CD4-positive, alpha-beta T cell treated with Interferon alpha-2 for 1 hour (primary cell): ENCODE measurements at places on chromosomes 11 and 22.

- DNase-seq = no peak
Observed at GRCh38 chr11:62432695-62433094, 13.9 kb downstream of the SCGB1A1 start.

- no peak for DNase-seq
Observed at GRCh38 chr11:123180574-123180973, 14.5 kb downstream of the CLMP start.

GRCh38 chr11:93199616-93200015 lies 1.8 kb upstream of the SLC36A4 start:
- DNase-seq = no peak

DNA sequence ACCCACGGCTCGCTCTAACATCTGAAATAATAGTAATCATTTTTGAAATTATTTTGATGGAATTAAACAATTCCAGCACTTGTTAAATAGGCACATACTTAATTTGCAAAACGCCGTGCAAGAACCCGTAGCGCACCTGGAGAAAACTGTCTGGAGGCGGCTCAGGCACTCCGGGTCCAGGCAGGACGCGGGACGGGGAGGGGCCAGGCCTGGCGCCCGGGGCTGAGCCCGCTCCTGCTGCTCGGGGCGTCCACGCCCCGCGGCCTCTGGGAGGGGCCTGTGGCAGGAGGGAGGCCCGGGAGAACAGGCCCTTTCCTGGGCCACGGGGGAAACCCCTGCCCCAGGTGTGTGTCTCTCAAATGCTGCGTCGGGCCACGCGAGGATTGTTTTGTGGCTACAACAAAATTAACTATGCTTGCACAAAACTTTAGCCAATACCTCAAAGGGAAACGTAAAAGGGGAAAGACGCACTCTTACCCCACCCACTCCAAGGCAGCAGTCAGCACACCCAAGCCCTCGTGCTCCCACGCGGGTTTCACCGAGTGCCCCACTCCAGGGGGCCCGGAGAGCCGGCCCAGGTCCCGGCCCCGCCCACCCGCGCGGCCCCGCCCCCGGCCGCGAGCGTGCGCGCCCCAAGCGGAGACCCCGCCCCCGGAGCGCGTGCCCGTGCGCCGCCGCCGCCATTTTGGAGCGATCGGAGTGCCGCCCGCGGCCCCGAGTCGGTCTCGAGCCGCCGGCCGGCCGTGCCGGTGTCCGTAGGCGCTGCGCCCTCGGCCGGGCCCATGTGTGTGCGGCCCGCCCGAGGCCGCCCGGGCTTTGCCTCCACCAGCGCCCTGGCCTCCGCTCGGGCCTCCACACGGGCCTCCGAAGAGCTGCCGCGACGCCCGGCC lies at the start of gene PPP6R2:
Gene PPP6R2 (plus strand): TSS at position 677 of the 890 bp plus-strand sequence. CDS start 50,582 bp downstream, outside the sequence.
- peak; percentile 92 for DNase-seq

DNA sequence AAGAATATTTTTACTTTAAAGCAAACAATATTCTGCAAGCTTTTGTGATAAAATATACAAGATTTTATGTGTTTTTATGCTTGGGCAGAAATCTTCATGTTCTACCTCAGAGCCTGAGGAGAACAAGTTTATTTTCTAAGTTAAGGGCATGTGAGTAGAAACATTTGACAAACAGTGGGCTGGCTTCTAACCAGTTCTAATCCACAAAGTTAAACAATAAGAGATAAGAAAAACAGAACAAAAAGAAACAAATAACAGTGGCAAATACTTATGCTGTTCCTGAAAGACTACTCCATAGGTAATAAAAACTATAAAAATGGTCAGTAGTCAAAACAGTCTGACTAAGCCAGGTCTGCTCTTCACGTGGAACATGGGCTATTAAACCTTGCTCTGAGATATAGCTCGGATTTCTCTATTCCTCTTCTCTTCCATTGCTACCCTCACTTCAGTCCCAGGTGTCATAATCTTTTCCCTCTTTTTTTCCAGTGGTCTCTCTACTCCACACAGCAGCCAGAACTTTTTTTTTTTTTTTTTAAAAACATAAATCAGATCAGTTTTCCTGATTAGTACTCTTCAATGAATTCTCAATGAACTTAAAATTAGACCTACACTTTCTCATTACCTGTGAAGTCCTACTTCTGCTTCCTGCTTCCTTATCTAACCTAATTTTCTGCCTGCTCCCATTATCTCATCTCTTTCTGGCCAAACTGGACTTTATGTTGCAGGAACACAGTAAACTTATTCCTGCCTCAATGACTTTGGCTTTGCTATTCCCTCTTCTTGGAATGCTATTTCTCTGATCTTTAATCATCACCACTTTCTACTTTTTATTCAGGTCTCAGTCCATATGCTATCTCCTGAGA lies 671.1 kb upstream of the CCDC90B start:
- no peak for DNase-seq

- DNase-seq = no peak
Observed at GRCh38 chr11:110327508-110327907, 31.1 kb upstream of the RDX start.

GRCh38 chr22:45332001-45332400 lies 22.3 kb downstream of the FAM118A start:
- no peak for DNase-seq

GRCh38 chr11:129023968-129024676 lies 81.5 kb upstream of the TP53AIP1 start:
- DNase-seq = peak; percentile 16

DNA sequence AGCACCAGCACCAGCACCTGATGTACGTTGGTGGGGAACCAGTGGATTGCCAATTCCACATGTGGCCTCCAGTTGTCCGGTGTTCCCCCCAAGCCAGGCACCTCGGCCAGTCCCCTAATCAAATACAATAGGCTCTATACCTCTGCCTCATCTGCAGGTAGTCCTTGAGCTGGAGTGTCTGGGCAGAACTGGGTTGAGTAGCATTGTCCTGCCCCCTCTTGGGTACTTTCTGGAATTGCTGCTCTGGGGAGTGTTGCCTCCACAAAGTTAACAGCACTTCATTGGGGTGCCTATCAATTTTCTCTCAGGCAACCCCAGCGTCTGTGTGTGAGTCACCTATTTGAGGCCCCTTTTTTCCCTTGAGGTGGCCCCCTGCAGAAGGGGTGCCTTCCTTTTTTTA lies 413.0 kb upstream of the LARGE1 start:
- no peak for DNase-seq

- DNase-seq = no peak
Observed at GRCh38 chr11:104688731-104689130, 209.5 kb downstream of the CASP12 start.

DNA sequence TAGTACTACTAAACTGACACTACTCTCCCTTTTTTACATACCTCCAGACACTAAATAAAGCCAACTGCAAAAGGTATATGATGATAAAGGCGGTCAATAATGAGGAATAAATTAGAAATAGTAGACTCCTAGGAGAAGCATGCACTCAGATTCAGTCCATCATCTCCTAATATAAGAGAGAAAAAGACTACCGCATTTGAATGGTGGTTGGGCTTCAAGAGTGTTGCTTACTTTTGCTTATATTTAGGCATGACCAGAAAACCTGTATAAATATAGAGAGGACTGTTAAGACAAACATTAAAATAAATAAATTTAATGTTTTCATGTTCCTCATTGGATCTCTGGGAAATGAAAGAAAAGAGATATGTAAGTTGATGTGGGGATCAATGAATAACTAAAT lies 1137.0 kb downstream of the FAM181B start:
- no peak for DNase-seq

GRCh38 chr11:102722821-102723220 lies 1.9 kb downstream of the MMP8 start:
- no peak for DNase-seq

DNA sequence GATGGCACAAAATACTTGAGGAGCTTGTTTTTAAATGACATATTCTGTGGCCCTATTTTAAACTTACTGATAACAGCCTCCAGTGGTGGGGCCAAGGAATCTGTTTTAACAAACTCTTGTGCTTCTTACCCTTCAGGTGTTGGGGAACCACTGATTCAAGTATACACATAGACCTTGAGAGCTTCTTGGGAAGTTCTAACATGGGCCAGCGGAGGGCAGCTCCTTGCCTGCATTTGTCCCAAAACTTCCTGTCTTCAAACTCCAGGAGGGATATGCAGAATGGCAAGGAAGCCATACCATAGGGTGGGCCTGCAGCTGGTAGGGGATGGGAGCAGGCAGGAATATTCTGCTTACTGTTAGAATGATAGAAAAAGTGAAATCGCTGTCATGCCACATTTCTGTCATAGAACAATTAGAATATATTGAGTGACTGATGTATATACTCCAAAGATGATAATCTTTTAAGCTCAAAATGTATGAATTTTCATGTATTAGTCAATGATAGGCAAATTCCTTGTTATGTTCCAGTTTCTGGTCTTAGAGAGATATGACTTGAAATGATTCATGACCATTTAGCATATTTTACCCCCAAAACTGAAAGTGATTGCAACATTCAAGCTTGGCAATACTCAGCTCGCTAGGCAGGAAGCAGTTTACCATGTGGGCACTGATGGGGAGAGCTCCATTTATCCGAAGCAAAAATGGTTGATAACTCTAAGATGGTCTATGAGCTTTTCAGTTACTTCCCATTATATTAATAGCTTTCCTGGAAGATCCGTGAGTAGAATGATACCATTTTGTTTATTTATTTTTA lies 9.2 kb downstream of the EXT2 start:
- no peak for DNase-seq

DNA sequence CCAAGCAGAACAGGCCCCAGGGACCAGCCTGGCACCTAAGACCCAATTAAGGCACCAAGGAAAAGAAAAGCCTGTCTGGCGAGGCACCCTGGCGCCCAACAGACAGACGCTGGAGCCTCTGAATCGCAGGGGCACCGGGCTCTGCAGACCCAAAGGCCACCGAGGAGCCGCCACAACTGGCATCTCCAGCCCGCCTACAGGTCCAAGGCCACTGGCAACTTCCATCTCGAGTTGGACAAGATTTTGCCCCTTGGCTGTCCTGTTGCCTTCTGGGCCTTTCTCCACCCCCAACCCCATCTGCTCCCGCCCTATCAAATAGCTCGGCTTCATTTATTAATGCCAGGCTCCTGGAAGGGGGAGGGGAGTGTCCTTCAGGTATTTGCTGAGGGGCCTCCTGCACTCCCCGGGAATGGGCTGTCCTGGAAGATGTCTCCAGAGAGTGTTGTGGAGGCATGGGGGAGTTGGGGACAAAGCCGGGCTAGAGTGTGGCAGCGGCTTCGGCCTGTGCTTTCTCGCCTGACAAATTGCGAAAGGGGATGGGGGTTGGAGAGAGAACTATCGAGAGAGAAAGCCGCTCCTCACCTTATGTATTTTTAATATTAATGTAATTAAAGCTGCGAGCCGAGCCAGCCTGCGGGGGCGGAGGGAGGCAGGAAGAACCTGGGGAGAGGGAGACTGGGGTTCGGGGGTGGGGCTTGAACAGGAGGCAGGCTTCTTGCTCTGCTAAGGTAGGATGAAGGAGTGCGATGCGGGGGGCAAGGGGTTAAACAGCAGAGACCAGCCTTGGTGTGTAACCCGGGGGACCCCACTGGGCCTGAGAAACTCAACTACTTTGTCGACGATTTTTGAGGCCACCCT lies 2.0 kb downstream of the DSCAML1 start:
- DNase-seq = no peak

- peak; percentile 16 for DNase-seq
Observed at GRCh38 chr11:71418643-71419042, 29.6 kb downstream of the DHCR7 start.

GRCh38 chr11:61890529-61891330 lies 615 bp downstream of the FADS3 start:
- DNase-seq = peak; percentile 24

DNA sequence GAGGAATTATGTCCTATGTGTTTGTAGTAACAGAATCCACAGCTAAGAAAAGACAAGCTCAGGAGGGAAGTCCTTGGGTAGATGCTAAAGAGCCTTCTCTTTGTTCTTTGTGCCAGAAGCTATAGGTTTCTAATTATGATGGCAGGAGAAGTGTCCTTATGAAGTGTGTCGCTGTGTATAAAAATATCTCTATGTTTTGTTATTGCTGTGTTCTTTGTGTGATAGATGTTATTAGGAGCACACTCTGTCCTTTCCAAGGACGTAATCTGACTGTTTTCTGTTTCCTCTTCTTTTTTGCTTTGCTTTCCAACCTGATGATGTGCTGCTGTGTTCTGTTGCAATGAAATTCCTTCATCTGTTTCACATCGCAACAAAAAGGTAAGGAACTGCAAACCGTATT lies 171.9 kb downstream of the NCAM1 start:
- no peak for DNase-seq

- no peak for DNase-seq
Observed at GRCh38 chr11:8934742-8935488, 2.2 kb upstream of the C11orf16 start.

DNA sequence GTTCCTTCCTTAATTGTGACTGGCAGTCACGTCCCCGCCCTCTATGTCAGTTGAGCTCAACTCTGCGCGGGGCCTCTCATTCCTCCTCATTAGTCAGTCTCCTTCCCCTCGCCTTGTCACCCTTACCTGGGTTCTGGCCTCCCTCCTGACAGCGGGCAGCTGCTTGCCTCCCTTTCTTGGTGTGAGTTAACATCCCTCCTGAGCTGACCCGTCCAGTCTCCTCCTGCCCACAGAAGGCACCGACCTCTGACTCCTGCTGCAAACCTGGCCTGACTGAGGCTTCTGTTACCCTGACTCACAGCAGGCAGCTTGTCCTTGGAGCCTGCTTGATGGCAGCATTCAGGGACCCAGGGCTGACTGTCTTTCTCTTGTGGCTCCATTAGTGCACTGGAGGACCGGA lies 45.2 kb downstream of the GRIK4 start:
- DNase-seq = no peak

DNA sequence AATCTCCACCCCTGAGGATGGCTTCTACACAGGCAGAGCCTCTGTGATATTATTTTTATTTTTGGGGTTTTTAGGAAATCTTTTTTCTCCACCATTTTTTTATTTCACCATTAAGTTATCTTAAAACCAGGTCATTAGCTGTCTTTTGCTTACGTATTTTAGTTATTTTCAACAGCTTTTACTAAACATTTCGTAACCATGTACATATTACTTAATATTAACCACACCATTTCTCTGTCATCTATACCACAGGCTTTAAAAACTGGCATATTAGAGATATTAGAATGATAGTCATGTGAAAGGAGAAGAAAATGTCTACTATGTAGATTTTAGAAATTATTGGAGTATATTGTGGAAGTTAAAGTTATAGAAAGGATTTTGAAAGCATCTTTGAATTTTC lies 37.4 kb downstream of the YAP1 start:
- no peak for DNase-seq

- no peak for DNase-seq
Observed at GRCh38 chr11:60500276-60500910, 7.8 kb downstream of the MS4A12 start.

- no peak for DNase-seq
Observed at GRCh38 chr11:65309006-65309405, 5.7 kb upstream of the CDC42EP2 start.
